ENCODE measurements at places on chromosomes 4 and X.
A peak's percentile ranks its signal among the peaks of the same experiment; 100 is the strongest.

DNA sequence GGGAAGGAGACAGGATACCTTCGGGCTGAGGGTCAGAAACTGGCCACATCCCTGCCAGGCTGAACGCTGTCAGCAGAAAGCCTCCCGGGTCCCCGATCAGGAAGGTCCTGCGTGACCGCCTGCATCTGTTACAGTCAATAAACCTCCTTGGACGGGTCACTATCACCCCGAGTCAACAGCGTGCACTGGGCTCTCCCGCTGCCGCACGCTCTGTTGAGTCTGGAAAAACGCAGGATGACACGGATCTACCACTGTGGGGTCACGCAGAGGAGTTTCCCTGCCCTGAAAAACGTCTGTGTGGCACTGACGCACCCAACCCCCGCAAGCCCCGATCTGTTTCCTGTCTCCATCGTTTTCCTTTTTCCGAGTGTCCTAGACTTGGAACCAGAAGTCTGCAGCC, 12.1 kb downstream of the PPP2R3B start:
- no peak for DNase-seq

DNA sequence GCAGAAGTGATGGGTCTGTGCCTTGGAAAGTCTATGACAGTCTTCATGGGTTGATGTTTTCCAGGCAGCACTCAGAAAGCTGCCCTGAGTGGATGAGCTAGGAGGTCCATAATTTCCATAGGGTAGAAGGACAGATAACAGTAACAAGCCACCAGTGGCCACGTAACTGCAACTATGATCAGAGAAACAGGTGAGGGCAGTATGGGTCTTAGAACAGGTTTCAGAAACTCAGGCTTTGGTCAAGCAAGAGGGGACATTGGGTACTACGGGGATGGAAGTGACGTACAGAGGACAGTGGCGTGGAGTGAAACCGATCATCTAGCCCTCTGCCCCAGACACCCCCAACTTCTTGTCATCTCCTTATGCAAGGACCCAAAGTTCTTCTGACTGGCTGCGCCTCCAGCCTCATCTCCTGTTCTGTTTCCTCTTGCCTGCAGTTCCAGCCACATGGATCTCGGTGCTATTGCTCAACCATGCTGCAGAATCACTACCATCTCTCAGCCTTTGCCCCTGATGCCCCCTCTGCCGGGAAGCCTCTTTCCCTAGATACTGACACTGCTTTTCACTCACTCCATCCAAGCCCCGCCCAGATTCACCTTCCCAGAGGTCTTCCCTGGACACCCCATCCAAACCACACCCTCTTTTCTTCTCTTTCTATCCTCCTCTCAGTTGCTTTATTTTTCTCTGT, 123.4 kb downstream of the MFAP3L start:
- peak; percentile 20 for DNase-seq

GRCh38 chrX:136781180-136781797, 557 bp upstream of the ARHGEF6 start:
- no peak for DNase-seq

GRCh38 chr4:99809326-99809725, 7.3 kb upstream of the DAPP1 start:
- DNase-seq: no peak

DNA sequence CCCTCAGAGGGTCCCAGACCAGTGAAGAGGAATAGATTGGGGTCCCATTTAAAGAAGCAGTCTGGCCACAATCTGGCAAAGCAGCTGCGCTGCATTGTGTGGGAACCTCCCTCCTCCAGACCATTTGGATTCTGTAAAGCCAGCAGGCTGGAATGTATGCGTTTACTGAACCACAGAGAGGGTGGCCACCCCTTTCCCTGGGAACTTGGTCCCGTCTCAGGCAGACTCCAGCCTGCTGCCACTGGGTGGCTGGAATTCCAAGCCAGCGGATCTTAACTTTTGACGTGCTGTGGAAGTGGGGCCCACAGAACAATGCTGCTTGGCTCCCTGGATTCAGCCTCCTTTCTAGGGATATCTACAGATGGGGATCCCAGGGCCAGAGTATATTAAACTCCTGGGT, 307.2 kb downstream of the DACH2 start:
- DNase-seq: peak; percentile 2

DNA sequence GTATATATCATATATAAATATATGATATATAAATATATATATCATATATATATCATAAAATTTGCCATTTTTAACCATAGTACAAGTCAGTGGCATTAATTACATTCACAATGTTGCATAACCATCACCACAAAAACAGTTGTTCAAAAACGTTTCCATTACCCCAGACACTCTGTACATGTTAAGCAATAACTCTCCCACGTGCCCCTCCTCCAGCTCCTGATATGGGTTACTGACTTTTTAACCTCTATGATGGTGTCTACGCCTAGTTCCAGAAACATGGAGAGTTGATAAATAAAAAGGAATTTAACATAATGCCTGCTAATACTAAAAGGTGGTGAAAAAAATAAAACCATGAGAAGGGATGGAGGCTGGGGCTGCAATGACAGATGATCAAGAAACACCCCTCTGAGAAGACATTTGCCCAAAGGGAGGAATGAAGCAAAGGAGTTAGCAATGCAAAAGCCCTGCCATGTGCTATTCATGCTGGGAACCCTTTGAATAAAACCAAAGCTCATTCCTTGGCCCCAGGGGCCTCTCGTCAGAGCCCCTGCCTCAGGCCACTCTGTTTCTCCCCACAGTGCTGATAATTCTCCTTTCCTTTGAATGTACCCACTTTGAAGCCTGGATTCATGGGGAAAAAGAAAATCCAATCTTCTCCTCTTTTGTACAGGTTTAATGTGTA, 144.3 kb downstream of the NWD2 start:
- DNase-seq: peak; percentile 87

DNA sequence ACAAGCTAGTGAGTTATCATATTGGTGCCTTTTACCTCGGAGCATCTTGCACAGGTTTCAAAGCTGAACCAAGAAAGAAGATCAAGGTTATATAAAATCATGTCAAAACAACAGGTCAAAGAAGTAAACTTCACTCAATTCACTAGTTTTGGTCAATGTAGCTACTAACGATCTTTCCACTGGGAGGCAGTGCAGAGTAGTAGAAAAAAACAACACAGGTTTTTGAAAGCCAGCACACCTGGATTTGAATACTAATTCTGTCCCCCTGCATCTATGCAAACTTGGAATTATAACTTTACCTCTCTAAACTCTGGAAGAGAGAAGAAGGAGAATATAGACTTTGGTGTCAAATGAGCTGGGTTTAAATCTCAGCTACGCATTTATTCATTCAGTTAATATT, 266.1 kb downstream of the GRIA3 start:
- DNase-seq: no peak

DNA sequence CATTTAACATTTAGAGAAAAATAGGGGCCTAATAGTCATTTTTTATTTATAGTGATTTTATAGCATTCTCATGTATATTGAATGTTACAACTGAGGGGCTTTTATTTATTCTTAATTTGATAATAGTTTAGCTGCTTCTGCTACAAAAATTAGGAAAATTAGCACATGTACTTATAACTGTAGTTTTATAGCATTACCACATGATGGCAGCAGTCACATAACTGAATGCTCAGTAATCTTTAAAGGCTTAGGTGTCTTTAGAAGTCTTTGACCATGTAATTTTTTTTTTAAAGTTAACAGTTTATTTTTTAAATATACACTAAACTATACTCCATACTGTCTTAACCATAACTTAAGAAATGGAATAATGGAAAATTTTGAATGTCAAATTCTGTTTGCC, 136.6 kb downstream of the STAG2 start:
- no peak for DNase-seq

DNA sequence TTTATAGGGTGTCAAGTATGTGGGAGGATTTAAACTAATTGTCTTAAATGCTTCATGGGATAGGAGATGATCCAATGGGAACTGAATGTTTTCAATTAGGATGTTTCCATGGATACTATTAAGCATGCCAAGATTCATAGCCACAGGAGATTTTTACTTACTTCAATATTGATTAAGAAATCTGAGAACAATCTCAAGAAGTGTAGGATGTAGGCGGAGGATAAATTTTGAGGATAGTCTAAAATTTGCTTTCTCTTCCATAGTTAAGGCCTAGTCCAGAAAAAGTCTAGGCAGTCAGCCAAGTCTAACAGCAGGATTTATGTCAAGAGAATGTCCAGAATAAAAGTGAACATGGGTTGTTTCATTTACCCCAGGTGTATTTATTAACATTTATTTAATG, 32.8 kb downstream of the REPS2 start:
- no peak for DNase-seq

- DNase-seq: no peak
These were observed 8.4 kb downstream of the MSL3 start for GRCh38 chrX:11766487-11766886.

DNA sequence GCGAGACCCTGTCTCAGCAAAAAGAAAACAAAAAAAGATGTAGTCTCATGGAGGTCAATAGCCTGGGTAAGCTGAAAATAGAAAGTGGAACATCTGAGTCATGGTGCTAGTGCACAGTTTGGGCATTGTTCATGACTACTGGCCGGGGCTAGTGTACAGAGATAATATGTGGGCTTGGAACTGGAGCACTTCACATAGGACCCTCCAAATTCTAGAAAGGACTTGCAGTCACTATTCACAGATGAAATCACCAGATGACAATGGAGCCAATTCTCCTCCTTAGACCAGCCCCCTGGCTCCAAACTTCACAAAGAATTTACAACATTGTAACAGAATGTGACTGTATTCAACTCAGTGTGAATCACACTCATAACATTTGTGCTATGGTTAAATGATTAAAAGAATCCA, 367.8 kb upstream of the SLC7A11 start:
- DNase-seq: no peak

DNA sequence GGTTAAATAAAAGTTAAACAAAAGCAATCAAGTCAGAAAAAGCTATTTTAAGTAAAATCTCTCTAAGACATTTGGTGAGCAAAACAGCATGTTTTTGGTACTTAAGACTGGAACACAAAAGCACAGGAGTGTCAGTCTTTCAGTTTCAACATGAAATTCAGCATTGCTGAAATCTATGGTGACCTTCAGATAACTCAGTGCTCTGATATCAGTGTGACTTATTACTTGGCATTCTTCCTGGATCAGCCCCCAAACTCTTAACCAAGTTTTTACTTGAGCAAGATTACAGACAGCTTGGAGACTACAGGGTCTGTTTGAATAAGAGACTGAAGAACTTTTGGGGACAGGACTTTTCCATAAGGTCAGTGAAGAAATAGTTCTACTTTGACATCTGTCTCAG, 437.2 kb downstream of the RAPGEF2 start:
- DNase-seq: no peak

GRCh38 chr4:157616741-157617472, 396.4 kb downstream of the GRIA2 start:
- DNase-seq: no peak

DNA sequence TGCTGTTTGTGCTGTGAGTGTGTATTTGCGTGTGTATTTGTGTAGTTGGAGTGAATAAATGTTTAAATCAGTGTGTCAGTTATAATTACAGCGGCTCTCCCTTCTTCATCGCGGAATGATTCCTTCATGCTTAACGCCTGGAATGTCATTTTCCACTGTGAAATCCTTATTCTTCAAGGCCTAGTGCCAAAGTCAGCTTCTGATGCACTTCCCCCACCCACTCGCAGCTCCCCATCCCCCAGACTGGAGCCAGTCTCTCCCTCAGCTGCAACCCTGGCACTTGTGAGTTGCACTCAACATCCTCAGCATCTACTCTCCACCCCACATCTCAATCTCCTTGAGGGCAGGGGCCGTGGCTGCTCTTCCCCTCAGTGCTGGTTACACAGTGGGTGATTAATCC, 583.0 kb downstream of the BCOR start:
- DNase-seq: no peak

DNA sequence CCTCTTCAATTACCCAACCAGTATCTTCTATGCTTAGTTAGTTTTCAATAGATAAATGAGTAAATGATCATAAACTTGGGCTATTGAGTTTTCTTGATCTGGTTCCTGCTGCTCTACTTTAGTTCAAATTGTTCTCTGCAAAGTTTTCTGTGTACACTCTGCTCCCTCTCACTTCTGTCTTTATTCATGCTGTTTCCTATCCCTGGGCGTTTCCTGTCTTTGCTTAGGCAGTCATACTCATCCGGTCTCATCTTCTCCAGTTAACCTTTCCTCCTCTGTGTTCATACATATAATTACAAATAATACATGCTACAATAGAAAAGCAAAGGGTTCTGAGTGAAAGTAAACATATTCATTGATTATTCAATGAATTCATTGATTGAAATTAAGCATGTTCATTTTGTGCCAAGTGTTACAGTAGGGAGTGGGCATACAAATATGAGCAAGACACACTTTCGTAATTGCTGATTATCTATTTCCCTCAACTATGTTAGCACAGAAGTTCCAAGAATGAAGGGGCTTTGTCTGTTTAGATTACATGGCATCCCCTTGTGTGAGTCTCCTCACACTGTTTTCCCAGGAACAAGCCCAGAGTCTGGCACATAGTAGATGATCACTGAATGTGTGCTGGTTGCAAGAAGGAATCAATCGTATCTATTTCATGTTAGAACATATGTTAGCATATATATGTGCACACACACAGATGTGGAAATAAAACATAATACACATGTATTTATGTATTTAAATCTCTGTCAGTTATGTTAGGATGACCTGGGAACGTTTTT, 1.1 kb downstream of the RAB39B start:
- DNase-seq: no peak

DNA sequence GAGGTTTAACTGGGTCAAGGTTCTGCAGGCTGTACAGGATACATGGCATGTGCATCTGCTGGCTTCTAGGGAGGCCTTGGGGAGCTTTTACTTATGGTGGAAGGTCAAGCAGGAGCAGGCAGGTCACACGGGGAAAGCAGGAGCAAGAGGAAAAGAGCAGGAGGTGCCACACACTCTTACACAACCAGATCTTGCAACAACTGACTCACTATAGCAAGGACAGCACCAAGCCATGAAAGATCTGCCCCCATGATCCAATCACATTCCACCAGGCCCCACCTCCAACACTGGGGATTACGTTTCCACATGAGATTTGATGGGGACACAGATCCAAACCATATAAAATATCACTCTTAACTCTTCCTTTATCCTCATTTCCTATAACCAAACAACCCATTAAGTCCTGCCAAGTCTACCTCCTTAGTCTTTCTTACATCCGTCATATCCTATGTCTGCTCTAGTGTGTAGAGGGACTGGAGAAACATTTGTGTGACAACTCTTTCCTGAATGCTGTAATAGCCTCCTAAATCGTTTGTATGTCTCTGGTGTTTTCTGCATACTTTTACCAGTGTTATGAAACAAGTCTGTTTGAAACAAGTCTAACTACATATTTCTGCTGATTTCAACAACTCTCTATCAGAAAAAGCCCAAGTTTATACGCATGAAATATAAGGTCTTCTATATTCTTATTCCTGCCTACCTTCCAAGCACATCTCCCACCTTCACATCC, 8.3 kb upstream of the RAP2C start:
- DNase-seq: no peak

- peak; percentile 1 for DNase-seq
These were observed 243.8 kb downstream of the PPP3CA start for GRCh38 chr4:101103381-101104142.

- no peak for DNase-seq
These were observed 3.7 kb downstream of the TAF7L start for GRCh38 chrX:101287402-101287801.

DNA sequence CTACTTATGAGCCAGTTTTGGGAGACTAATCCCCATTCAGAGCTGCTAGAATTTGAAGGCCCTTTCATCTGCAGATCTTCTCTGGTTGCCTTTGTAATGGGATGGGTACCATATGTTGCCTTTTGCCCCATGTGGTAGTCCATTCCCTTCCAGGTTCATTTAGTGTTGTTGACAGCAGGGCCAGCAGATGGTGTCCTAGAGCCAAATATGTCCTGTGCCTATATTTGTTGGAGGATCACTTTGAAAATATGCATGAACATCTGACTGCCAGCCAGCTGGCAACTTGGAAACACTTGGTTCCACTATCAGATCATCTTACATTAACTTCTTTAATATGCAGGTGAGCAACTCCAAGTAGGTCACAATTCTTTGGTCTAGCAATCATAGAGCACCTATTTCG, 30.4 kb downstream of the CFAP299 start:
- peak; percentile 24 for DNase-seq
